Ureter (tissue), 1 donor: ENCODE measurements at places on chromosomes 11 and 22. TPM values are rescaled to one million over a fixed set of nuclear protein-coding genes. Genes with fewer than 3 reads are reported as not detected.

DNA sequence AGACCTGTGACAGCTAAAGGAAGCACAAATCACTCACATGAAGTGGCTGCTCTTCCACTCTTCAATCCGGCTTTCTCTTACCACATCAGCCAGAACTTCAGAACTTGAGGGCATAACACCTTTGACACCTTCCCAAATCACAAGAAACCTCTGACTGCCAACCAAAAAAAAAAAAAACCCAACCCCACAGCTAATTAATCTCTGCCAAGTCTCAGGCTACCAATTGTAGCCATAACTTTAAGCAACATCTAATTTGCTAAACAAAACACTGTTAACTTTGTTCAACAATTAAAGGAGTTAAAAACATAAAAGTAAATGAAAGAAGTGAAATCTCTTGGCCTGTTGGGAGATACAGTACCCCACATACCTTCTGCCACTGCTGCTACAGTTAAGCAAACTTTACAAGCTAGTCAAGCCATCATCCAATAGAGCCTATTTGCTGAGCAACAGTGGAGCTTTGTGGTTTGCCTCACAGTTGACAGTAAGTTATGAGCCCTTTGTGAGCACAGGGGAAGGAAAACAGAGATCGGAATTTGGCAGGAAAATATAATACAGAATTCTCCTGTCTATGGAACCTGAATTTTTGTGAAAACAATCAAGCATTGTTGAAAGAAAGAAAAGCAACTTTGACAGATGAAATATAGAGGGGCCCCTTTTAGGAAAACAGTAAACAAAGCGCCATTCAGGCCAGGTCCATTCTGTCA is at the start of gene SOX6:
TSS of gene SOX6 (minus strand) at position 490 of the 704 bp plus-strand sequence. CDS start 15,298 bp downstream, outside the sequence.
- no peak for DNase-seq

GRCh38 chr11:16745950-16746605 is 7.6 kb downstream of the C11orf58 start:
- no peak for DNase-seq

- DNase-seq = no peak
These were observed 662.5 kb upstream of the TENM4 start for GRCh38 chr11:80103142-80103859.

GRCh38 chr11:124867700-124868099 is 2.5 kb downstream of the ROBO3 start:
- DNase-seq = no peak

DNA sequence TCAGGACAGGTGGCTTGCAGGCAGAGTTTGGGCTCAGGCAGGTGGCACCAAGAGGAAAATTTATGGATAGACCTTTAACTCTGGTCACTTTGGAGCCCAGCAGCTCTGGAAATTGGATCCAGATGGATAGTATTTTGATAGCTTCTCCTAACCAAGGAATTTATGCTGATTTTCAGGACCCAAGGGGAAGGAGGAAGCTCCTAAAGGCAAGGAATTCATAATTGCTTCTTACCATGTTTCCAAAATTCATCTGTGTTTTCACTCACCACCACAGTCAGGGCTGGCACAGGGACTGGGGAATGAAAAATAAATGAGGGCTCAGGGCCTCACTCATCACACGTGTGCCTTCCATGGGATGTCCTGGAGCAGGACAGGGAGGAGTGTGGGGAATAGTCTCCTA is 317.8 kb downstream of the ST3GAL4 start:
- DNase-seq = no peak

GRCh38 chr11:82927264-82927880 is 25.8 kb downstream of the DDIAS start:
- no peak for DNase-seq

DNA sequence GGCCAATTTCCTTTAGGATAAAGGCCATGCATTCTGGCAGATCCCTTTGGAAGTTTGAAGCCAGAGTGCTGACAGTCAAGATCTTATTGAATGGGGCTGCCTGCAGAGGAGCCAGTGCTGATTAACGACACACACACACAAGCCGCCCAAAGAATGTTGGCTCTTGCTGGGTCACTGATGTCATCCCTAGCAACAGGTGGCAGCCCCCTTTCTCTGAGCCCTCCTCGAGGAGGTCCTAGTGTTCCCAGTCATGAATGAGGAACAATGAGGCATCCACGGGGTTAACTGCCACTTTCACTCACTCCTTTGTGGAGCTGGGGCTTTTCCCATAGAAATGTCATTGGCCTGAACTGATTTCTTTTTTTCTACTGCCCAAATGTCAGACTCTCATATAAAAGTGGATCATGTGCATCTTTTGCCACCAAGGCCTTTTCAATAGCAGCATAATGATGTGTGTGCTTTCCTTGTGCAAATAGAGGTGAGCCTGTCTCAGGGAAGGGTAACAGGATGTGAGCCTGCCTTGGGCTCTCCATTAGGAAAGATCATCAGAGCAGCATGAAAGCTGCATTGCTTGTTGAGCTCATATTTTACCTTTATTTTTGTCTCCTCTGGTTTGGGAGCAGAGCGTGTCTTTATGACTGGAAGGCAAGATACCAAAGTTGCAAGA is 301.8 kb upstream of the MTNR1B start:
- no peak for DNase-seq

GRCh38 chr11:13685461-13686108 is 17.1 kb downstream of the FAR1 start:
- DNase-seq = no peak

DNA sequence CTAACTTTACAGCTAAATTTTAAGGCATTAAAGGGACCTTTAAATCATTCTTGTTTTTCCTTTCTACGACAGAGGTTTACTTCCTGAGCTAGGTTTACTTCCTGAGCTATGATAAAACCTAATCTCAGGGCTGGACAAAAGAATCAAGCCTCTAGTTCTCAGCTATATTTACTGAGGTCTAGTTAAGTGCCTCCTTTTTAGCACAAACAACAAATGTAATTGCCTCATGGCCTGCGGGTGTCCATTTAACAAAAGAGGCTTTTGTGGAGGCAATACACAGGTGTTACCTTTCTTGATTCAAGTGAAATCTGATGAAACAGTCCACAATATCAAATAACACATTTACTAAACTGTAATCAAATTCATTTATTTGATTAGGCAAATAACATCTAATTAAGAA is 67.3 kb downstream of the IMMP1L start:
- no peak for DNase-seq

DNA sequence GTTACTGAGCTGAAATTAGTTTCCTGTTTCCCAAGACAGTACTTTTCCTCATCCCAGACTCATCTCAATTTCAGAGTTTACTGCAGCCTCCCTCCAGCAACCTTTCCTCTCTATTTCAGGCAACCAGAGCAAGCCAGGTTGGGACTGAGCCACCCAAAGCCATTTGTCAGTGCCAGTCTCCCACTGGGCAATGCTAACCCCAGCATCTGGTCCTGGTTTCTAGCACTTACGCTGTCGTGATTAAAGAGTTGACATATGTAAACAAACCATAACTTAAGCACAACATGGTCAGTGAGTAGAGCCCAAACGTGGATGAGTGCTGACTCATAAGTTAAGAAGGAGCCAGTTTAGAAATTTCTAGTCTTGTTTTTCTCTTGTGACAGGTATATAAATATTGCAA is 119.6 kb upstream of the BLID start:
- DNase-seq = no peak

DNA sequence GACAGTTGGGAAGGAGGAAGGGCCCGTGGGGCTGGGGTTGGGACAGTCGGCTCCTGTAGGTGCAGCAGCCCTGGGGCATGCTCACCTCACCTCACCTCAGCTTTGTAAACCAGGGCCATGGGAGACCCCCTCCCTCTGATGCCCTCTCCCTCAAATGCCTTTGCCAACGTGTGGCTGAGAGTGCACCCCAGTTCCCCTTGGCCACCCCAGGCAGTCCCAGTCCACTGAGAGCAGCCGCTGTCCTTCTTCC is 4.2 kb upstream of the NEAT1 start:
- DNase-seq = no peak

DNA sequence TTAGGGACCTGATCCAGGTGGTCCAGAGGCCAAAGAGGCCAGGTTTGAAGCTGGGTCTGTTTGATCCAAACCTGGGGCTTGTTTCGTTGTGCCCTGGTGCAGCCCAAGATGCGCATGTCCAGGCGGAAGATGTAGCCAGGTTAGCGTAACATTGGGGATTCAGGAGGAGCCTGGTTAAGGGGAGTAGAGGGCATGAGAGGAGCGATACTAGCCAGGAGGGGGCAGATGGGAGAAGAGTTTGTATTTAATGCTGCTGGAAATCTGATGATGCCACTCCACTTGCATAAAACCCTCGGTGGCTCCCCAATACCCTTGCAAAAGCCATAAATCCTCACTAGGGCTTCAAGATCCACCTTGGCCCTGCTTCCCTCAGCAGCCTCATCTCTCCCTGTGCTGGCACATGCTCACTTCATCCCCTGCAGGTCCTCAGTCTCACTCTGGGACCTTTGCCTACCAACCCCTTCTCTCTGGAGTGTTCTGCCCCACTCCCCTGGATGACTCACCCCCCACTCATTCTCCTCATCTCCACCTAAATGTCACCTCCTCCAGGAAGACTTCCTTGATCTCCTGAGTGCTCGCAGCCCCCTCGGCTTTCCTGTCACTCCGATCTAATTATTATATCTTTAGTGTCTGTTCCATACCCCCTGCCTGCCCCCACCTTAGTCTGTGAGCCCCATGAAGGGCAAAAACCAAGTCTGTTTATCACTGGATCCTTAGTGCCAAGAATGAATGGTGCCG is 95.9 kb downstream of the MIAT start:
- DNase-seq = no peak

- DNase-seq = no peak
These were observed 732.7 kb upstream of the TENM4 start for GRCh38 chr11:80173371-80174136.

- DNase-seq = no peak
These were observed 7.6 kb downstream of the VPS37C start for GRCh38 chr11:61153593-61154095.

GRCh38 chr22:25054943-25055511 is 102.5 kb downstream of the KIAA1671 start:
- no peak for DNase-seq

GRCh38 chr11:58625826-58626460 is 3.5 kb downstream of the CNTF start:
- DNase-seq = no peak

GGT5 gene
- total RNA-seq = 58.2 TPM

NAALAD2 gene
- total RNA-seq = 4.8 TPM

A4GALT gene
- total RNA-seq = 57.9 TPM

SLC35F2 gene
- 8.0 TPM for total RNA-seq

MN1 gene
- total RNA-seq = 3.3 TPM

MYRF gene
- total RNA-seq = 4.7 TPM

CCDC73 gene
- total RNA-seq = 0.26 TPM

NRXN2 gene
- 11.6 TPM for total RNA-seq

VPREB1 gene
- total RNA-seq = not detected

GNAZ gene
- total RNA-seq = 10.7 TPM

TCN2 gene
- 24.2 TPM for total RNA-seq

TSPAN18 gene
- total RNA-seq = 19.1 TPM

BRD1 gene
- total RNA-seq = 41.5 TPM

TPH1 gene
- total RNA-seq = 1.7 TPM

DEFB131B gene
- total RNA-seq = not detected

TRIM77 gene
- not detected for total RNA-seq
